Sigmoid colon (tissue), 7 donors: ENCODE measurements at places on chromosomes 12 and 14.

- H3K36me3 ChIP-seq, result peaks cover 86% of the 10 kb centered on the region
- no peak for DNase-seq
- H3K27ac ChIP-seq, result peak overlapping the region; percentile 42
- H3K4me1 ChIP-seq, result peaks cover 21% of the 10 kb centered on the region
- no peak overlapping the region for H3K4me3 ChIP-seq
These were observed 32.6 kb downstream of the RFLNA start for GRCh38 chr12:124327362-124328043.

GRCh38 chr12:6052940-6053329 lies 71.5 kb downstream of the VWF start:
- DNase-seq, result no peak
- peaks cover 10% of the 10 kb centered on the region for H3K4me1 ChIP-seq
- H3K27me3 ChIP-seq, result peaks cover 20% of the 10 kb centered on the region
- no peaks in the 10 kb centered on the region for H3K36me3 ChIP-seq
- no peak overlapping the region for H3K27ac ChIP-seq

DNA sequence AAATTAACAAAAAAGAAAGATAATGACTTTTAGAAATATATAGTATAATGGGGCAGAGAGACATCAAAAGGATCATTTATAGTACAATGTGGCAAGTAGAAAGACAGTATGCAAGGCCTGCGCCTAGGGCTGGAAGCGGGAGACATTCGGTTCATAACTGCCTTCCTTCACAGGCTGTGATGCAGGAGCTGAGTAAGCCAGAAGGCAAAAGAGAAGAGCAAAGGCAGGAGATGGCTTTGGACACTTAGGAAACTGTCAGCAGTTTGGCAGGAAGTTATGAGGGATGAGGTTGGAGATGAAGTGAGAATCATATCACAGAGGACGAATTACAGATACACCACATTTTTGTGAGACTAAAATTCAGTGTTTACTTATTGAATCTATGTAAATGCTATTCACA lies 97.8 kb downstream of the EPS8 start:
- no peaks in the 10 kb centered on the region for H3K36me3 ChIP-seq
- DNase-seq, result no peak
- peaks cover 50% of the 10 kb centered on the region for H3K4me1 ChIP-seq
- H3K27me3 ChIP-seq, result no peaks in the 10 kb centered on the region

DNA sequence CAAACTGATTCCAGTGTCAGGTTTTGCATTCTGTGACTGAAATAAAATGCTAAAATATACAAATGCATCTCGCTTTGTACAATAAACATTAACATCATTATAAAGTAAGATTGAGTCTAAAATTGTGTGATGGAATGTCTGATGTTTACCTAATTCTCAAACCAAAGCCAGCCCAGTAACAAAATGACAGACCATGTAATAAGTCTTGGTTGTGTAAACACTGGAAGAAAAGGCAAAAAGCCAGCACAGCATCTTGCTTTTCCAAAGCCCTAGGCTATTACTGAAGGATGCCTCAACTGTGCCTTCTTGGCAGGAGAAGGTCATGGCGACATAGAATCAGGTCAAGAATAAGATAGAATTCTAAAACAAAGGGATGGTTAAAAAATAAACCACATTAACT lies 169.6 kb downstream of the EGLN3 start:
- no peaks in the 10 kb centered on the region for H3K36me3 ChIP-seq
- no peak overlapping the region for H3K4me3 ChIP-seq
- DNase-seq, result no peak
- H3K27ac ChIP-seq, result no peak overlapping the region
- H3K27me3 ChIP-seq, result no peaks in the 10 kb centered on the region

DNA sequence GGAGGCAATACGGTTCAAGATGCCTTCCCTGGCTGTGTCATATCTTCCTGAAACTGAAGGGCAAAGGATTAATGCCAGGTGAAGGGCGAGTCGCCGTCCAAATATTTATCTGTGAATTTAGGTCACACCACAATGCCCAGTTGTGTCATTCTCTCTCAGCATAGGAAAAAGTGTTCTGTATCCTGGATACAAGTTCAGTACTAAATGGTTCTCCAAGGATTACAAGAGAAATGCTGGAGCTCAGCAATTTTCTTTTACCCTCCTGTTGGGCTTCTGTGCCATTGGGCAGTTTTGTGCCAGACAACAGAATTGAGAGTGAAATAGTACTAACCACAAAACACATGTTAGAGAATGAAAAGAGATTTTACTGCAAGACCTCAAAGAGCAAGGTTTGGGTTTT lies 493.9 kb downstream of the EGLN3 start:
- H3K27me3 ChIP-seq, result no peaks in the 10 kb centered on the region
- no peaks in the 10 kb centered on the region for H3K36me3 ChIP-seq
- no peak for DNase-seq
- no peak overlapping the region for H3K4me3 ChIP-seq
- no peak overlapping the region for H3K27ac ChIP-seq

DNA sequence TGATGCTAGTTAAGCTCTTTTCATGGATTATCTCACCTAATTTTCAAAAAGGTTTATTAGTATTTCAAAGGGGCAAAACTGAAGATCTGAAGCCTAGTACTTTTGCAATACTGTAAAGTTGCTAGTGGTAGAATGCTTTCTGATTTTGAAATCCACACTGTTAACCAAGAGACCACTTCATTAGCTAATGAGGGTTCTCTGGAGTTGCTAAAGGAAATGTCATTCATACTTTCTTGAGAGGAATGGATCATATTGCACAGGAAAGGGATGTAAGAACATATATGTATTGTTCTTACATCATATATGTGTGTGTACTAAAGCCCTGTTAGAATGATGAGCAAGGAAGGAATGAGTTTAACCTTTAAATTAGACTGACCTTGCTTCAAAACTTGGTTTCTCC lies 39.0 kb upstream of the LDHB start:
- no peak for DNase-seq
- no peak overlapping the region for H3K4me3 ChIP-seq
- H3K36me3 ChIP-seq, result no peaks in the 10 kb centered on the region
- no peak overlapping the region for H3K27ac ChIP-seq

DNA sequence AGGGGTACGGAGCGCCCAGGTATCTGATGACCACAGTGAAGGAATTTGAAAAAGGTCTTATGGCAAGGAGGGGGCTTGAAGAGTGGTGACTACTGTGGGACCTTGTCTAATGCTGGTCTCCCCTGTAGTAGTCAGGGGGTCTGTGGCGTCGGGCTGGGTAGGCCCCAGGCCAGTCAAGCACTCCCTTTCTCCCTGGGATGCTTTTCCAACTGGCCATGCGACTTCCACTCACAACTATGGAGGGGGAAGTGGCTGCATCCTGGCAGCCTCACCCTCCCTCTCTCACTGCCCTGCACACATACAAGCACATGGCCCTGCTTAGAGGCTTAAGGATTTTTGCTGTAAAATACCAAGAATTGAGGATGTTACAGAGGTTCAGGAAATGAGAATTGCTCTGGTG lies 4.1 kb downstream of the TSPAN11 start:
- peaks cover 17% of the 10 kb centered on the region for H3K27me3 ChIP-seq
- no peaks in the 10 kb centered on the region for H3K36me3 ChIP-seq
- no peak for DNase-seq

- no peaks in the 10 kb centered on the region for H3K36me3 ChIP-seq
- DNase-seq, result no peak
- H3K27me3 ChIP-seq, result no peaks in the 10 kb centered on the region
- H3K4me3 ChIP-seq, result no peak overlapping the region
These were observed 64.7 kb downstream of the PPP2R5E start for GRCh38 chr14:63478437-63478852.

DNA sequence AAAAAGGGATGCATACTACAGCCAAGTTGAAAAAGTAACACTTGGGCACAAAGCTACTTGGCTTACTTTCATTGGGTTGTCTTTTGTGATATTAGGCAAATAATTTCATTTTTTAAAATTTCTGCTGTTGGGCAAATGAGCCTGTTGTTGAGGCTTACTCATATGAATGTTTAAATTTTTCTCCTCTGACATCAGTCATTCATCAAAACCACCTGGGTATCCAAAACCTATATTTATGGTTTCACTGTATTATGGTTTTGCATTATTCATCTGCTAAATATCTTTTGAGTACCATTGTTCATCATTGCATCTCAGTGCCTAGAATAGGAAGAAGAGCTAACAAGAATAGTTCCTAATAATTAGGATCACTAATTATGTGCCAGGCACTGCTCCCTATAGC lies 28.1 kb downstream of the DYRK2 start:
- peak overlapping the region; percentile 86 for H3K27ac ChIP-seq
- no peaks in the 10 kb centered on the region for H3K36me3 ChIP-seq
- H3K4me3 ChIP-seq, result no peak overlapping the region
- peaks cover 45% of the 10 kb centered on the region for H3K4me1 ChIP-seq
- H3K27me3 ChIP-seq, result no peaks in the 10 kb centered on the region

- H3K27ac ChIP-seq, result peak overlapping the region; percentile 13
- no peak overlapping the region for H3K4me3 ChIP-seq
- no peaks in the 10 kb centered on the region for H3K36me3 ChIP-seq
- H3K4me1 ChIP-seq, result peaks cover 93% of the 10 kb centered on the region
- no peaks in the 10 kb centered on the region for H3K27me3 ChIP-seq
These were observed 8.8 kb downstream of the SUSD6 start for GRCh38 chr14:69620211-69620611.

GRCh38 chr12:98332642-98333041 lies 182.7 kb upstream of the TMPO start:
- H3K36me3 ChIP-seq, result no peaks in the 10 kb centered on the region
- H3K27me3 ChIP-seq, result no peaks in the 10 kb centered on the region
- no peaks in the 10 kb centered on the region for H3K4me1 ChIP-seq
- no peak overlapping the region for H3K27ac ChIP-seq
- H3K4me3 ChIP-seq, result no peak overlapping the region

DNA sequence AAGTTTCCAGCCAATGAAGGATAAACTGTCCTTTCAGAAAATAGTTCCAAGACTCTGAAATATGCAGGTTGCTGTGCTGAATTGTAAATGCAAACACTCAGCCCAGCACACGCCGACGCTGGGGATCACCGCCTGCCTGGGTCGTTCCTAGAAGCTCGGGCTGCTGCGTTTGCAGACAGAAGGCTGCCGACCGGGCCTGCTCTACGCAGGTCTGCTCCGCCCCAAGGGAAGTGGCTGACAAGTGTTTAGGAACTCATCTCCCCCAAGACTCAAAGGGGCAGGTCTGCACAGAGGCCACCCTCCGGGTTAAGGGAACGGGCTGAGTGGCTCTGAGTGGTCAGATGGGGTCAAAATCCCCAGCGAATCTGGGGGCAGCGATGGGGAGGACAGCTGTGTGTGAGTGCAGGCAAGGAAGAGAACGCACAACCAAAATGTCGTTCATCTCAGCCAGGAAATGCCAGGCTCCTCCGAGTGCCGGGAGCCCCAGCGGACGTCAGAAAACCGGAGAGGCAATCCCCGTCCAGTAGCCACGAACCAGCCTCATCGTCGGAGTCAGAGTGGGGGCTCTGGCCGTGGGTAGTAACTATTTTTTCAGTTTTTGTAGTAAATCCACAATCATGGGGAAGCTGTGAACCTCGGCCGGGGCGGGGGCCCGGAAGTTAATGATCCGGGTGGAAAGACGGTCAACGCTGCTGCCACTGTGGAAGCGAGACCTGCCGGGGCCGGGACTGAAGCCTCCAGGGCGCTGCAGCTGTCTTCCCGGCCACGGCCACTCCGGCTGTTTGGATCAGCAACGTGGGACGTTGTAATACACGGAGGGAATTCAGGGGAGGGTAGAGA lies 6.0 kb downstream of the GALNT9 start:
- DNase-seq, result no peak
- no peaks in the 10 kb centered on the region for H3K27me3 ChIP-seq
- H3K4me3 ChIP-seq, result no peak overlapping the region
- peak overlapping the region; percentile 52 for H3K27ac ChIP-seq

GRCh38 chr14:71286126-71286525 lies 378.9 kb downstream of the PCNX1 start:
- H3K36me3 ChIP-seq, result no peaks in the 10 kb centered on the region
- no peaks in the 10 kb centered on the region for H3K27me3 ChIP-seq
- peaks cover 4% of the 10 kb centered on the region for H3K4me1 ChIP-seq
- no peak overlapping the region for H3K27ac ChIP-seq
- no peak for DNase-seq
- H3K4me3 ChIP-seq, result no peak overlapping the region

- H3K4me1 ChIP-seq, result no peaks in the 10 kb centered on the region
- no peak overlapping the region for H3K27ac ChIP-seq
- H3K36me3 ChIP-seq, result no peaks in the 10 kb centered on the region
- no peak for DNase-seq
These were observed 55.2 kb downstream of the FBXL14 start for GRCh38 chr12:1539135-1539534.

DNA sequence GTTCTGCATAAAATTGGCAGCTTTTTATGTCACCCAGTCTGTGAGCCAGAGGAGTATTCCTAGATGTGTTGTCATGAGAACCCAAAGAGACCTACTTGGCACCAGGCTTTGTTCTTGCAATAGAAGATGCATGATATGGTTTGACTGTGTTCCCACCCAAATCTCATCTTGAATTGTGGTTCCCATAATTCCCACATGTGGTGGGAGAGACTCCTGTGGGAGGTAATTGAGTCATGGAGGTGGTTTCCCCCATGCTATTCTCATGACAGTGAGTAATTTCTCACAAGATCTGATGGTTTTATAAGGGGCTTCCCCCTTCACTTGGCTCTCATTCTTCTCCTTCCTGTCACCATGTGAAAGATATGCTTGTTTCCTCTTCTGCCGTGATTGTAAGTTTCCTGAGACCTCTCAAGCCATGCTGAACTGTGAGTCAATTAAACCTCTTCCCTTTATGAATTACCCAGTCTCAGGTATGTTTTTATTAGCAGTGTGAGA lies 572.0 kb upstream of the ATP2B1 start:
- no peaks in the 10 kb centered on the region for H3K36me3 ChIP-seq
- no peak for DNase-seq
- no peaks in the 10 kb centered on the region for H3K4me1 ChIP-seq
- H3K4me3 ChIP-seq, result no peak overlapping the region
- H3K27ac ChIP-seq, result no peak overlapping the region
- H3K27me3 ChIP-seq, result no peaks in the 10 kb centered on the region

- H3K4me1 ChIP-seq, result peaks cover 6% of the 10 kb centered on the region
- no peak overlapping the region for H3K4me3 ChIP-seq
- H3K36me3 ChIP-seq, result no peaks in the 10 kb centered on the region
- no peaks in the 10 kb centered on the region for H3K27me3 ChIP-seq
- H3K27ac ChIP-seq, result no peak overlapping the region
These were observed 13.1 kb upstream of the CARMIL3 start for GRCh38 chr14:24038686-24039085.

- no peak overlapping the region for H3K4me3 ChIP-seq
- H3K27ac ChIP-seq, result no peak overlapping the region
- peaks cover 95% of the 10 kb centered on the region for H3K27me3 ChIP-seq
- H3K36me3 ChIP-seq, result no peaks in the 10 kb centered on the region
- no peak for DNase-seq
These were observed 7.5 kb upstream of the FOXG1 start for GRCh38 chr14:28758885-28759652.

GRCh38 chr14:97031530-97031929 lies 234.3 kb downstream of the VRK1 start:
- H3K27ac ChIP-seq, result no peak overlapping the region
- H3K27me3 ChIP-seq, result peaks cover 41% of the 10 kb centered on the region
- no peak overlapping the region for H3K4me3 ChIP-seq

DNA sequence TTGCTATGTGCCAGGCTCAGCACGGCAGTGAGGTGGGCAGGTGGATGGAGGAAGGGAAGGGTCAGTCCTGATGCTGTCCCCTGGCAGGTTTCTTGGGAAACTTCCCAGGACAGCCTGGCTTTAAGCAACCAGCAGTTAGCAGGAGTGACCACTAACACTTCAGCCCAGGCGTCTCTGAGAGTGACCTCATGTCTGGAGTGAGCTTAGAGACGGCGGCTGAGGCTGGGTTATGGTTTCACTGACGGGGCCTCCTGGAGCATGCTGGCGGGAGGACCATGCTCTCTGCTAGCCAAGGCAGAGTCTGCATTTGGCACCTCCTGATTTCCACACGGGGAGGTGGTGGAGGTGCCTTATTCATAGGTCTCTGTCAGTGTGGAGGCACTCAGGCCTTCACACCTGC lies 2.5 kb downstream of the HHIPL1 start:
- H3K4me3 ChIP-seq, result no peak overlapping the region
- H3K27me3 ChIP-seq, result no peaks in the 10 kb centered on the region
- H3K27ac ChIP-seq, result no peak overlapping the region
- peaks cover 18% of the 10 kb centered on the region for H3K4me1 ChIP-seq
